Large intestine (tissue), 12 donors: ENCODE measurements at places on chromosomes 7 and 10. TPM values are rescaled to one million over a fixed set of nuclear protein-coding genes. Genes with fewer than 3 reads are reported as not detected.

Gene RNF32
- polyA plus RNA-seq, result 3.7 TPM

DNA sequence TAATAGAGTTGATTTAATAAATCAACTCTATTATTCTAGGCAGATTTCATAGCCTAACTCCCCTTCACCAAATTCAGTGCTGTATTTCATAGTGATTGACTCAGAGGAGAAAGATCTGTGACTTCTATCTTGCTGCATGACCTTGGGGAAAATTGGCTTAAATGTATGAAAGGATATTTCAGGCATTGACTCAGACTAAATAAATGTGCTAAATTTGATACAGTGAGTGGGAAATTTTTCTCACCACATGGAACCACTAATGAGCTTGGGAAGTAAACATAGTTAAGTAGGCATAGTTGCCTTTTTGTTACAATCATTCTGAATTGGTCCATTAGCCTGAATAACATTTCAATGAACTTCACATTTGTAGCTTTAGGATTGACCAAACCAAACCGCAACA is 89.0 kb upstream of the PRPS1L1 start:
- no peak for DNase-seq

DNA sequence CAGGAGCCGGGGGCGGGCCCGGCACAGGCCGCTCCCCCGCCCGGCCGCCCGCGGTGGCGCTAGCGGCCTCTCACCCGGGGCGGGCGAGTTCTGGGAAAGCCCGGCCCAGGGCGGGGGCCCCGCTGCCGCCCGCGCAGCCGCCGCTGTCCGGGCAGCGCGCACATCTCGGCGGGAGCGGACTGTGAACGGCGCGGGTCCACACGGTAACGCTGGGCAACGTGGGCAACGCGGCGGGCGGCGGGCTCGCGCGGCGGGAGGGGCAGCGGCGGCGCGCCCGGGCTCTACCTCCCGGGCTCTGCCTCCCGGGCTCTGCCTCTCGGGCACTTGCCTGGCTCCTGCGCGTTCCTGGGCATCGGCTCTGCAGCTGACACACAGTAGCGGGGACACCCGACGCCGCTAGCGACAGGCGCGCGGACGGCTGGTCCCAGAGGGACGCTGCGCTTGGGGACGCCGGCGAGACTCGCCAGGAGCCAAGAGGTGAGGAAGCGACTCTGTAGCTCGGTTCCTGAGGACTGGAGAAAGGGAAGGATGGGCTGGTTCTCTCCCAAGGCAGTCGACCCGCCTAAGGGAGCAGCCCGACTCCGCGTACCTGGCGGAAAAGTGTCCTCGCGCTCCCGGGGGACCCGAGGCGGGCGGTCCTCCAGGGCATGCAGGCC is at the start of gene PLCE1:
Gene PLCE1, plus strand, starts transcription at position 150 of the 656 bp plus-strand sequence. CDS start 37,116 bp downstream, outside the sequence.
- DNase-seq, result peak; percentile 89

DNA sequence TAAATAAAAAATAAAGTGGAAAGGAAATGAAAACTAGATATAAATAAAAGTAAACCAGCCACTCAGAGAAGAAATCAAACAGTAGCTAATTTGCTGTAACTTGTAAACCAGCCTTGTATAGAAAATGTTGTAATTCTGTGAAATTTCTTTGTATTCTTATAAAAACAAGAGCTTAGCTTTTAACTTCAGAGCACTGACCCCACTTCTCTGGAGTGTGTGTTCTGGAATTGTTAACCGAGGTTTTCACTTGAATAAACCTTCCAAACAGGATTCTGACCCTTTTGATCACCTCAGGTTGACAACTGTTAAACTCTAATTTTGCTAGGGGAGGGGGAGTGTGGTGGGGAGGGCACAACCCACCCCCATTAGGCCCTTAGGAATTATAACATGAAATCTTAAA is 151.9 kb upstream of the TRIM24 start:
- no peak for DNase-seq

DNA sequence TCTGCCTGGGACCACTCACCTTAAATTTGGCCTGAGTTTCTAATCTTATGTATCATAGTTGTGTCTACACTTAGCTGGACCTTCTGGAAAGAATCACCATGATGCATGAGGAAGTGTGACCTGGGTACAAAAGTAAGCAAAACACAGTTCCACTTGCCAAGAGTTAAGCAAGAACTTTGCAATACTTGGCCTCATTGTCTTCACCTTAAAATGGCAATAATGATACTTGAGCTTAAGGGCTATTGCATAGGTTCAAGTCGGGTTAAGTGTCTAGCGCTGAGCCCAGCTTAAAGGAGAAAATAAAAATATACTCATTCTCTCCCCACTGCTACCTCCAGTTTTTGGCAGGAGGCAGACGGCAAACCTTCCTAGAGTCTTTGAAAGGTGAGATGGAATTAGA is 133.9 kb upstream of the BMPER start:
- DNase-seq, result no peak

GRCh38 chr10:29612657-29613056 is 22.1 kb downstream of the SVIL start:
- DNase-seq, result no peak

GRCh38 chr7:17129218-17129617 is 169.2 kb upstream of the AHR start:
- no peak for DNase-seq

DNA sequence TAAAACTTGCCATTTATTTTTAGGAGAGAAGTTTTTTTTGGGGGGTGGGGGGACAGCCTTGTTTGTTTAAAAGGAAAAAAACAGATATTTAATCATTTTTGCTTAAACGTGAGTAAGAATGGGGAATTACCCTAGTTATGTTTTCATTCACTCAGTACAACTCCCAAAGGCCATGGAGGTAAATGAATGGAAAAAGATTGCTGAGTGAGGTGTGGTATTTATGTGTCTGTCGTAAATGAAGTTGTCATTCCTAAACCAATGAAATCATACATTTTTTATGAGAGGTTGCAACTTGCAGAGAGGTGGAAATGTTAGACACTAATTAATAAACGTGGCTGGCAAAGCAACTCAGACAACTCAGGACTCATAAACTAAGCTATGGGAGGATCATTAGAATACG is 218.1 kb downstream of the CELF2 start:
- no peak for DNase-seq

GRCh38 chr10:122380703-122381102 is 6.2 kb downstream of the PLEKHA1 start:
- DNase-seq, result no peak
